Endothelial cell of coronary artery (primary cell): ENCODE measurements at places on chromosomes 5 and 9. TPM values are rescaled to one million over a fixed set of nuclear protein-coding genes. Genes with fewer than 3 reads are reported as not detected.

The FYB1 gene
- total RNA-seq = not detected in 2 replicates

The AGXT2 gene
- not detected in 2 replicates for total RNA-seq

The C5orf58 gene
- total RNA-seq = not detected in 2 replicates

The UIMC1 gene
- 38.8 and 47.2 TPM in 2 replicates for total RNA-seq

The GAPT gene
- total RNA-seq = not detected in 2 replicates

The SPATA31C1 gene
- total RNA-seq = not detected in 2 replicates

The SLC2A6 gene
- total RNA-seq = 22.2 and 27.3 TPM in 2 replicates

The IFNK gene
- total RNA-seq = not detected in 2 replicates
